Mesendoderm (in vitro differentiated cells): ENCODE measurements at places on chromosomes 4 and X.
A peak's percentile ranks its signal among the peaks of the same experiment; 100 is the strongest.

GRCh38 chr4:82371497-82371896, 2.3 kb downstream of the HNRNPD start:
- peak overlapping the region; percentile 95 for H3K4me3 ChIP-seq
- H3K36me3 ChIP-seq: peaks cover 2% of the 10 kb centered on the region
- no peak for DNase-seq
- no peaks in the 10 kb centered on the region for H3K27me3 ChIP-seq

- no peak overlapping the region for H3K4me3 ChIP-seq
- no peak for DNase-seq
- H3K4me1 ChIP-seq: no peaks in the 10 kb centered on the region
- no peaks in the 10 kb centered on the region for H3K27me3 ChIP-seq
- H3K36me3 ChIP-seq: no peaks in the 10 kb centered on the region
Observed at GRCh38 chrX:41722214-41722613, 1.8 kb upstream of the GPR82 start.

- no peak for DNase-seq
- H3K27ac ChIP-seq: no peak overlapping the region
- H3K27me3 ChIP-seq: no peaks in the 10 kb centered on the region
- no peaks in the 10 kb centered on the region for H3K4me1 ChIP-seq
- H3K36me3 ChIP-seq: no peaks in the 10 kb centered on the region
- H3K4me3 ChIP-seq: no peak overlapping the region
Observed at GRCh38 chr4:26542991-26543390, 40.9 kb upstream of the TBC1D19 start.

- H3K4me3 ChIP-seq: no peak overlapping the region
- no peaks in the 10 kb centered on the region for H3K27me3 ChIP-seq
- no peak for DNase-seq
- no peak overlapping the region for H3K27ac ChIP-seq
- no peaks in the 10 kb centered on the region for H3K4me1 ChIP-seq
- H3K36me3 ChIP-seq: no peaks in the 10 kb centered on the region
Observed at GRCh38 chr4:155617296-155617695, 49.4 kb upstream of the GUCY1A1 start.

DNA sequence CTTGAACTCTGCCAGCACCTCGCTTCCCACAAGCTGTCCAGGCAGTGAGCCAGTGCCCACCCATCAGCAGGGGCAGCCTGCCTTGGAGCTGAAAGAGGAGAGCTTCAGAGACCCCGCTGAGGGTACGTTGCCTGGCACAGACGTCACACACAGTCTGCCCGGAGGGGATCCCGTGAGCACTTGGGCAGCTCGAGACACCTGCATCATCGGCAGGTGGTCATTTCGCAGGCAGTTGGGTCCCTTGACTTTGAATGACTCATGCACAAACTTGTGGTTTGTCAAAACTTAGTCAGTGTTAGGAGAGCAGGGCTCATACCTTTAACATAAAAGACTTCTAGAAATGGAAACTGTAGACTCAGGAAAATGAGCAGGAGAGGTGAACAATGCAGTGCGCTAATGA, 9.9 kb downstream of the TACC3 start:
- DNase-seq: no peak
- no peaks in the 10 kb centered on the region for H3K4me1 ChIP-seq
- no peak overlapping the region for H3K4me3 ChIP-seq
- H3K27me3 ChIP-seq: no peaks in the 10 kb centered on the region

- no peak overlapping the region for H3K4me3 ChIP-seq
- no peak for DNase-seq
- peaks cover 10% of the 10 kb centered on the region for H3K36me3 ChIP-seq
- no peak overlapping the region for H3K27ac ChIP-seq
- H3K27me3 ChIP-seq: no peaks in the 10 kb centered on the region
- peaks cover 2% of the 10 kb centered on the region for H3K4me1 ChIP-seq
Observed at GRCh38 chr4:2836391-2836859, 7.2 kb upstream of the ADD1 start.

DNA sequence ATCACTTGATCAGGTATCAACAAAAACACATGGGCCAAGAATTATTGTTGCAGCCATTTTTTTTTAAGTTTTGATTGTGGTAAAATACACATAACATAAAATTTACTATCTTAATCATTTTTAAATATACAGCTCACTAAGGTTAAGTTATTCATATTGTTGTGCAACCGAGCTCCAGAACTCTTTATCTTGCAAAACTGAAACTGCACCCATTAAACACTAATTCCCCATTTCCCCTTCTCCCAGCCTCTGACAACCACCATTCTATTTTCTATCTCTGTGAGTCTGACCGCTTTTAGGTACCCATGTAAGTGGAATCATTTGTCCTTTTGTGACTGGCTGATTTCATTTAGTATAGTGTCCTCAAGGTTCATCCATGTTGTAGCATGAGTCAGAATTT, 126.2 kb upstream of the NDP start:
- H3K4me1 ChIP-seq: no peaks in the 10 kb centered on the region
- no peak overlapping the region for H3K4me3 ChIP-seq
- no peaks in the 10 kb centered on the region for H3K36me3 ChIP-seq
- H3K27ac ChIP-seq: no peak overlapping the region
